ENCODE measurements at places on chromosomes 1 and 21.

DNA sequence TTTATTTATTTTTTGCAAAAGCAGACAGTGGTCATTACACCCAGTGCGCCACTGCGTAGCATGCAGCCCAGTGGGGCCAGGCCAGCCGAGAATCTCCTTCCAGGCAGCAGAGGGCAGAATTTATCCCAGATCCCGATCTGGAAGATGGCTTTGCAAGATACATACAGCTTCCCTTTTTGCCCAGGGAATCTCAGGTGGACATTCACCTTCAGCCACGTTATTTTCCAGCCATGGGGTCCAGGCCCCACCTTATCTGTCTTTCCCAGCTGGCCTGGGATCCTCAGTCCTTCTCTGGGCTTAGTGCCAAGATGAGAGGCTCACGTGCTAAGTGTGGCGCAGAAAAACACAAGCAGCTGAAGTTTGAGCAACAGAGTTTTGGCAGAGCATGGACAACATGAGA, 123.6 kb downstream of the AJAP1 start:
- DNase-seq: no peak

- no peak for DNase-seq
These were observed 117.0 kb upstream of the ERRFI1 start for GRCh38 chr1:8142955-8143629.

GRCh38 chr1:39204441-39205081, at the start of gene MACF1:
MACF1 (plus strand) TSS chr1:39204695; CDS start chr1:39205023, 328 bp downstream.
- no peak for DNase-seq

- no peak for DNase-seq
These were observed 720 bp downstream of the PSMB2 start for GRCh38 chr1:35640380-35641232.

DNA sequence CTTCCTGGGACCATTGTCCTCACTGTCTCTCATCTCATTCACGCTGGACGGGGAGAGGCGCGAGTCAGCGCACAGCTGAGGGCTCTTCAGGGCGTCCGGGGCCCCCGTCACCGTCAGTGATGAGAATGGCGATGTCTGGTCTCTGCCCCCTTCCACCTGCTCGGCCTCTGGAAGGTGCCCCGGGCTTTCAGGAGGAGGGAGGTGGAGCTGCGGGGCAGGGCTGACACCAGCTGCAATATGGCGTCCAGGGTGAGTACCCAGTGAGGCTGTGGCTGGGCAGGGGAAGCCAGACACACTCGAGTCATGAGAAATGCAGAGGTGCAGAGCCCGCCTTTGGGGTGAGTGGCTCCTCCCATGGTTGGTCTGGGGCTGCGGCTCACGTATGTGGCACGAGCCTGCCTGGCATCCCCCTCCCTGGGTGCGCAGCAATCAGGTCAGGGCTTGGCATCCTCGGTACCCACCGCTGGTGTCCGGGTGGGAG, 15.1 kb downstream of the MORN1 start:
- DNase-seq: no peak

Measured in SHP77 treated with DMSO at 0.1 percent for 48 hours (cell line).